ENCODE measurements at places on chromosomes 5 and 9.

- no peak for DNase-seq
These were observed 5.2 kb downstream of the BTNL9 start for GRCh38 chr5:181045316-181045715.

DNA sequence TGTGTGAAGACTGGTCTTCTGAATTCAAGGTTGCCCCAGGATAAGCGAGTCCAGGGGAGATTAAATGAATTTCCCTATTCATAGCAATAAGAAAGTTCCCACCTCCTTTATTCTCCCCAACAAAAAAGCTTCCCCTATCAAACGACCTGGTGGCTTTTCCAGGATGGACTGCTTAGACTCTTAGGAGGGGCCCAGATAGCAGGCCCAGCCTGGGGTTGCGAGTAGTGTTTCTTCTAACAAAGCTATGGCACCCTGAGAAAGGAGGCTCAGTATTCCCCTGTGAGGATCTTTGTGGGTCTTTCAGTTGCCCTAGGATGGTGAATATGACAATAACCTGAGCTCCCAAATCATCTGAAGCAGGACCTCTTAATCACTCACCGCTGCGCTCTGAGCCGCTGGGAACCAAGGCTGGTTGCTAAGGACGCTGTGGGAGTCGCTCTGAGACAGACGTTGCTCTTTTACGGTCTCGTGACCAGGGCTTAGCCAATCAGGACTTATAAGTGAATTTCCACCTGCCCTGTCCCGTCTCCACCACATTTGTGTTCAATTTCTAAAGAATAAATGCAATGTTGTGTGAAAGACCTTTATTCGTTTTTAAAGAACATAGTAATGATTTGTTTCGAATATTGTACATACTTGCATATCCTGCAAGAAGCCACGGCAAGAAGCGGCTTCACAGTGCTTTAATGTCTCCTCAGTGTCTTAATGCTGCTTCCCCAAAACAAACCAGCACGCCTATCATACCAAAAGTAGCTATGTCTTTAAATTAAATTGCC lies at the start of gene TMEM232:
TSS of gene TMEM232 (minus strand) at position 423 of the 776 bp plus-strand sequence. CDS start 59,319 bp downstream, outside the sequence.
- DNase-seq: peak; percentile 90

DNA sequence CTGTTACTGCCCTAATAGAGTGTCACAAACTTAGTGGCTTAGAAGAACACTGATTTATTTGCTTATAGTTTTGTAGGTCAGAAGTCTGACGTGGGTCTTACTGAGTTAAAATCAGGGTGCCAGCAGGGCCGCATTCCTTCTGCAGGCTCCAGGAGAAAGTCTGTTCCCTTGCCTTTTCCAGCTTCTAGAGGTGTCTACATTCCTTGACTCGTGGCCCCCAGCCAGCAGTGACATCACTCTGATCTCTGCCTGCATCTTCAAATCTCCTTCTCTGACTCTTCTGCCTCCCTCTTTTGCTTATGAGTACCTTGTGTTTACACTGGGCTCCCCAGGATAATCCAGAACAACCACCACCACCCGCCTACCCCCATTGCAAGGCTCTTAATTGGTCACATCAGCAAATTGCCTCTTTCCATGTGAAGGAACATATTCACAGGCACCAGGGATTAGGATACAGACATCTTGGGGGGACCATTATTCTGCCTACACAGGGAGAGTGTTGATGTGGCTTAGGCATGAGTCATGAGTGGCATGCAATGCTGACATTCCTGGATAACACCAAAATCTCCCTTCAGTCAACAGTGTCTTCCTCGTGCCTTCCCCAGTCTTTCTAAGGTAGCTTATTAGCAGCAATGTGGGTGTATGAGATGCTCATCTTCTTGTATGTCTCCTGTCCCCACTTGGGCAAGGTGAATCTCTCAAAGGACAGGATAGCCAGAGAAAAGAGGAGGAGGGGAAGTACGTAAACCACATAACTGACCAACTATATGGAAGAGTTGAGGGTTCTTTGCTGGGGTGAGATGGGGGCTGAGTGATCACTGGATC lies 24.4 kb downstream of the CYFIP2 start:
- DNase-seq: no peak

DNA sequence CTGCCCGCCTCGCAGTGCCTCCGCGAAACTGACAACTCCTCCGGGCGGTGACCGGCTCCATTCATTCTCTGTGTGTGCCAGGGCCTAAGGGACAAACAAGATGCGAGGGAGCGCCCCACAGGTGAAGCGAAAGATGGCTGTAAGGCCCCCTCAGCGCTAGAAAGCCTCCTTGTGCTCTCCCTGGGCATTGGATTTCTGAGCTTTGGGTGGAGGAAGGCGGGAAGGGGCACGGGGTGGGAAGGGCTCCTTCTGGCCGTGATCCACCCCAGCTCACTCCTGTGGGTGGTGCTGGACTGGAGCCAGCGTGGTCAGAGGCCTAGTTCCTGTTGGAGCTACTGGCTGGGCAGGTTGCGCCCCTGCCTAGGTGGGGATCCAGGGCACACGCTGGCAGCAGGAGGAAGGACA lies 943 bp downstream of the GALNT12 start:
- peak; percentile 32 for DNase-seq

DNA sequence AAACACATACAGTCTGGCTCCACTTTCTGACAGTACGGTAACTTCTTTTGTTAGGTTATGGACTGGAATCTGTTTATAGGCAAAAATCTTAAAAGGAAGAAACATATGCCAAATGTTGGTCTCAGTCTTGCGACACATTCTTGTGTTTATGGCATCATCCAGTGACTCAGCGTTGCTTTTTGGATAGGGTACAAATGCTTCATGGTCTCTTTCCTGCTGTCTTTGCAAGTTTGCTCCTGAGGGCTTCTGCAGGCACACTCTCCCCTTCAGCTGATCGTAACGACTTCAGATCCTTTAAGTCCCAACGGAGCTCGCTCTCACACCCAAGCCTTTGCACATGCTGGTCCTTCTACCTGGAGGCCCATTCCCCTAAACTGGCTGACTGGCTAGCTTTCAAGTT lies 23.6 kb upstream of the TNFSF8 start:
- DNase-seq: no peak

DNA sequence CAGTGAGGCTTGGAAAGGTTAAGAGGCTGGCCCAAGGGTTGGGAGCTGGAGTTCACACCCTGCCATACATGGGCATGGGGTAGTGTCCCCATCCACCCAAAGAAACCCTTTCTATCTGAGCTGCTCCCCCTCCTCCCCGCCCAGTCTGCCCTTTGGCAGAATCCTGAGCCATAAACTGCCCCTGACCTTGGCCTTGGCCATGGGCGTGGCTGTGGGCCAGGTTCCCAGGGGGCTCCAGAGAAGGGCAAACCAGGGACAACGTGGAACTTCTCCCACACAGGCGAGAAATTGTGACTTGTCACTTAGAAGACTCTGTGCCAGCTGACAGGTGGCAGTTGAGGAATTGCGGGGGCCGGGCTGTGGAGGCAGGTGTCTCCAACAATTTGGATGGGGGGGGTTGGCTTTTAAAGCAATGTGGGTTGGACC lies 4.8 kb downstream of the FAM78A start:
- no peak for DNase-seq

GRCh38 chr5:121841892-121842291 lies 9.8 kb upstream of the FTMT start:
- no peak for DNase-seq

DNA sequence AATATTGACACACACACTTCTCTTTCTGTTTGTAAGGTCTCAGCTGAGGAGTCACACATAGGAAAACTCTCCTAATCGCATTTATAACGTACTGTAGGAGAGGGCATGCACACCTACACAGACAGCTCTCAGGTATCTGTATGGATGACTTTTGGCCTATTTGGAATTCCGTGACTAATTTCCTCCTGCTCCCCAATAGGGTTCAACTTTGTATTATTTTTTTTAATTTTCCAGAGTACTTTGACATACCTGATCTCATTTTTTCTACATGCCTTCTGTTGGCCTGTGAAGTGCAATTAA lies 195.9 kb downstream of the ARHGAP26 start:
- no peak for DNase-seq

GRCh38 chr9:2134391-2134790 lies 119.2 kb downstream of the SMARCA2 start:
- DNase-seq: no peak

- no peak for DNase-seq
These were observed 221.2 kb downstream of the TLE1 start for GRCh38 chr9:81468084-81468595.

- no peak for DNase-seq
These were observed 11.1 kb upstream of the CAST start for GRCh38 chr5:96651047-96651446.

DNA sequence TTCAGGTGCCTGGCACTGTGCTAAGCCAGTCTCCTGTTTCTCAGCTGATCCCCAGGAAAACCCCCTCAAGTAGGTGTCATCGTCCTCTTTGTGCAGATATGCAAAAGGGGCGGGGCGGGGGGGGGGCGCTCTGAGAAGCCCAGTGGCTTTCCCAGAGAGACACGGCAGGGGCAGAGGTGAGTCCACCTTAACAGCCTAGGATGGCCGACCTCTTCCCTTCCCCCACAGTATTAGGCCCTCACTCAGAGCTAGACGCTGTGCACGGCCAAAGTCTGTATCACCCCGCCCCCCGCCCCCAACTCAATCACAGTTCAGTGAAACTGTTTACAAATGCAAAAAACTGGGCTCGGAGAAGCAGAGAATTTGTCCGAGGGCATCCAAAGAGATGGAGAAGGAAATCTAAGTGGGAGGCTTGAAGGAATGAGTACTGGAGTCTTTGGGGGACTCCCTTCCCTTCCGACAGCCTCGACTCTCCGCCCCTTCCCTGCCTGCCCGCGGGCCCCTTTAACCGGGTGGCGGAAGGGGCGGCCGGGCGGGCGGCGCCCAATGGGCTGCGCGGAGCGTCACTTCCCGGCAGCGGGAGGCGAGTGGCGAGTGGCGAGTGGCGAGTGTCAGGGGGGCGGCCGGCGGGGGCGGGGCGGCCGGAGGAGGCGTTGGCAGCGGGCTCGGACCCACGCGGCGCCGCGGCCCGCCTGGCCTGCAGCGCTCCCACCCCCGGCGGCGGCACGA lies at the start of gene ERGIC1:
TSS of gene ERGIC1 (plus strand) at position 566 of the 729 bp plus-strand sequence. CDS start at position 729, 163 bp downstream.
- peak; percentile 75 for DNase-seq

DNA sequence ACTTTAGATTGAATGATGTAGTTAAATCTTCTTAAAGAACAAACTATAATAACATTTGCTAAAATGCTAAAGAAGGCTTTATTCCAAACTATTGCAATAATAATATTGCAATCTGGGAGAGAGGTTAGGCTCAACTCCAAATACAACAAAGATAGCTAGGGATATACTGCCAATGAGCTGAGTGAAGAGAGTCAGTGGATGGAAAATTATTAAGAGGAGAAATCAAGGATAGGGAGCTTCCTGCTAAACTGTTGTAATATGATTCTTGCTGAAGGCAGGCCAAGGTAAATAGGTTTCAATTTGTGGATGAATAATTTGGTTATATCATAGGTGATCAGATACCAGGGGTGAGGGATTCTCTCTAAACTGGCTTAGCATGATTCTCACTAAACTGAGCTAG lies 1651.5 kb downstream of the EFNA5 start:
- no peak for DNase-seq

DNA sequence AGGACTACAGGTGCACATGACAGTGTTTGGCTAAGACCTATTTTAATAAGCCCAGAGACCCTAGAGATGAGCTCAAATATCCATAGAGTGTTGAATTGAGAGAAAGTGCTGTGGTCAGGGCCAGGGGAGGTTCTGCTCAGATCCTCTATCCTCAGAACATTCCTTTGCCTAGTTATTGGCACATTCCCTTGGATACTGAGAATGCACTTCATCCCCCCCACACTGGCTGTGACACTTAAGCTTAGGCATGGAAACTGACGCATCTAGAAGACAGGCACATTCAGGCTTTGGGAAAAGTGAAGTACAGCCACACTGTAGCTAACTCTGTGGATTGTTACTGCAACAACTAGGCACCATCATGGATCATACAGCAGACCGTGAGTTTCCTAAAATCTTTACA lies 27.1 kb upstream of the RASGRF2 start:
- no peak for DNase-seq

GRCh38 chr9:85142968-85143367 lies 473.4 kb downstream of the NTRK2 start:
- DNase-seq: peak; percentile 4

DNA sequence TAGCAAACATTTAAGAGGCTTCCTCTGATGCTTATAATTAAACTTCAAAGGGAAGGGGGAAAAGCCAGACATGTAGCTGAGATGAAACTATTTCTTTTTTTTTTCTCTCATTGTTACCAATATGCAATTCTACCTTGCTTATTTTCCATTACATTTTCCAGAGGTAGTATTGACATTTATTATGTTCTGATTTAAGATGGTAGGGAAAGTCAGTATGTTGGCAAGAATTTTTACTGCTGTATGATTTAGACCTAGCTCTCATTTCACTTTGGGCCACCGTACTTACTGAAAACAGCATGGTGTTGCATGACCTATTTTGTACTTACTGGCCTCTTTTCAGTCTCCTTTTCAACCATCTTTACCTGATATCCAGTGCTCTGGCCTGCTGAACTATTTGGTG lies 9.6 kb upstream of the SPINK6 start:
- DNase-seq: no peak

GRCh38 chr5:38888041-38888440 lies 42.2 kb downstream of the OSMR start:
- DNase-seq: no peak

GRCh38 chr5:52502460-52502999 lies 285.2 kb upstream of the ITGA1 start:
- DNase-seq: no peak

DNA sequence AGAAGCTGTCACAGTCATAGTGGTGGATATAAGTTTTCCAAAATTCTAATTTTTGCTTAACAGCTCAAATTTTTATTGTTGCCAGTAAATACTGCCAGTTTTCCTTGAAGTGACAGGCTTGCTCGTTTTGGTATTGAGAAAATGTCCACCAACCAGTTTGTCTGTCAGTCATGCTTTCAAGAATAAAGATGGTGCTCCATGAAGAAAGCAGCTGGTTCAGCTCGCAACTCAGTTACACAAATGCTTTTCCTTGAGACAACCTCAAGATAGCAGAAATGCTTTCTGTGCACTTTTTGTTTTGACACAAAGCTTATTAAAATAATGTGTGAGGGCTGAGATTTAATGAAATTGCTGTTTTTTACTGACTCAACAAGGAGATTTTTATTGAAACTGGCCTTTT lies 135.7 kb downstream of the LRRC70 start:
- DNase-seq: no peak

- DNase-seq: peak; percentile 74
These were observed at the start of gene DPP7 for GRCh38 chr9:137114613-137115393. Gene DPP7 (minus strand): TSS chr9:137114733. CDS start chr9:137114713, 20 bp downstream.

- DNase-seq: no peak
These were observed 342.7 kb upstream of the RFX3 start for GRCh38 chr9:3868466-3868865.

GRCh38 chr9:137064027-137064879 lies 6.1 kb downstream of the SAPCD2 start:
- peak; percentile 44 for DNase-seq

- no peak for DNase-seq
These were observed 51.8 kb downstream of the NSUN2 start for GRCh38 chr5:6581090-6581489.

- DNase-seq: no peak
These were observed 258.3 kb downstream of the GADD45G start for GRCh38 chr9:89863141-89863540.

GRCh38 chr9:108160706-108161355 lies 671.3 kb upstream of the KLF4 start:
- no peak for DNase-seq
